ENCODE measurements at places on chromosomes 4 and X.

DNA sequence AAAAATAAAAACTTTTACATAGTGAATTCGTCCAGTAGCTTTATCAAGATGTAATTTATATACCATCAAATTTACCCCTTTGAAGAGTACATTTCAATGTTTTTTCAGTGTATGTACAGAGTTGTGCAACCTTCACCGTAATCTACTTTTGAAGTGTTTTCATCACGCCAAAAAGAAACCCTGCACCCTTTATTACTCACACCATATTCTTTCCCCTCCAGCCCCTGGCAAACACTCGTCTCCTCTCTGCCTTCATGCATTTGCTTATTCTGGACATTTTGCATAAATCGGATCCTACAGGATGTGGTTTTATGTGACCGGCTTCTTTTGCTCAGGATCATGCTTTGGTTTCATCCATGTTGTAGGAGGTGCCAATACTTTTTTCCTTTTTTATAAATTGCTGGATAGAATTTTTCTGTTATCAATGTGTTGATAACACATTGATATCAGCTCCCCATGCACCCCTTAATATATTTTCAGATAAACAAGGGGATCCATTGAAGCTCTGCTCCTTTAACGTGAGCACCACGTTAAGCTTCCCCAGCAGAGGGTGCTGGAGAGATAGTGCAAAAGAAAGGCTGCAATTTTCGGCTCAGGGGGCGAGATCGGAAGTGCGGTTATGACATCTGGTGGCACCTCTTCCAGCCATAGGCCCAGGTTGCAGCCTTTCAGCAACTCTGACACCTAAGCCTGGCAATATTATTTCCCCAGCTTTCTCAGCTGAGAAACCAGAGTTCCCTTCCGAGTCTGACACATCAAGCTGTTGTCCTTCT is 100.1 kb upstream of the VCX3B start:
- no peak for DNase-seq

GRCh38 chrX:40380655-40381488 is 199.9 kb upstream of the ATP6AP2 start:
- DNase-seq = no peak

DNA sequence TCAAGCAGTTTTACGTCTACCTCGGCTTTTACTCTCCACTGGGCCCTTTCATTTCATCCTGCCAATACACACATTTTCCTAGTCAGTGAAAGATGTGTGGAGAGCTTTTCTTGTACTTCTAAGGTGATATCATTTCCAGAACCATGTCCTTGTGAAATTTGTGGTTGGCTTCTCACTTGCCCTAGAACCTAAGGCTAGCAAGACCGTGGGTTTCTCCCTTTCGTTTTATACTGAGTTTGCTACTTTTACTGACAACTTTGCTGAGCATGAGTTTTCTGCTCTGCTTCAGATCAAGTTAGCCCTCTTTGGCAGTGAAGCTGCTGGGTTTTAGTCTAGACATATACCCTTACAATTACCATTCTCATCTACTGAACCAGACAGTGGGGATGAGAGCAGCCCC is 95.7 kb upstream of the FRMPD4 start:
- no peak for DNase-seq

DNA sequence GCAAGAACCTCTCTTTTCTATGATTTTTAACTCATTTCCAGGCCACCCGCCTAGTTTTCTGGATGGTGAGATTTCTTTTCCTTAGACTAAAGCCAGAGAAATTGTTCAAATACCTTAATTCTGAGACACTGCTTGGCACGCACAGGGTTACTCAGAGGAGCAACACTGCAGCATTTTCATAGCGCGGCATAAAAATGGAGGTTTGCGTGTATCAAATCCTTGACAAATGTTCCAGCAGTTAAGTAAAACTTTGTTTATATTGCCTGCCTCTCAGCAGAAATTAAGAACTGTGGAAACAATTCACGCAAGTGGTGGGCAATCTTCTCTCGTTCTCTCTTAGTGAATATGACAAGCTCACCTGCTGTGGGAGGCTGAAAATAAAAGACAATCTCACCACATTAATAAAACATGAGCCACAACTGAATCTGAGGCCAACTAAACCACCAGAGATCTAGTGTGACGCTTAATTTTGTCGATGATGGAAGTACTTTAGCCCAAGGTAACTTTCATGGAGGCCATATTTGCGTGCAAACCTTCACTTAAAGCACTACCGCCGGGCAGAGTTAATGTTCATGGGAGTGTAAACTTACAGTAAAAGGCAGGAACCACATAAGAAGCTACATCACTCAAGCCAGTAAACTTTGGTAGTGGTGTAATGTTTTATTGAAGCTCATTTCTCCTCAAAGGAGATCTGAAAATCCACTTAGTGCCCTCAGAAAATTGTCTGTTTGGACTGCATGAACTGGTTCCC is 894.8 kb upstream of the EPHA5 start:
- DNase-seq = no peak

- DNase-seq = no peak
Observed at GRCh38 chrX:16585486-16586376, 64.2 kb upstream of the S100G start.

- DNase-seq = no peak
Observed at GRCh38 chrX:123964156-123964834, 2.8 kb downstream of the STAG2 start.

DNA sequence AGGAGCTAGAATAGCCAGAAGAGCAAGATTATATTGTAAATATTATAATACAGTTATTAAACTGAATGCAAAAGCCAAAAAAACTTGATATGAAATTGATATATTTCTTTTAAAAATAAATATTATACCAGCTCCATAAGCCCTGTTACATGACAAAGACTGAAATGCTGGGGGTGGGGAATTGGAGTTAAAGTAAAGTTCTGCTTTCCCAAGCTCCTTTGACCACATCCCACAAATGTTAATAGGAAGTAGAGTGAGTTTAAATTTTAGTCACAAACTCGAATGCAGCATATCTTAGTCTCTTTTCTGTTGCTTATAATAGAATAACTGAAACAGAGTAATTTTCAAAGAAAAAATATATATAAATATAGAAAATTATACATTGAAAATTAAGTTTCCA is 46.9 kb upstream of the NFKB1 start:
- no peak for DNase-seq

GRCh38 chrX:30822764-30823163 is 66.3 kb downstream of the TAB3 start:
- DNase-seq = no peak

DNA sequence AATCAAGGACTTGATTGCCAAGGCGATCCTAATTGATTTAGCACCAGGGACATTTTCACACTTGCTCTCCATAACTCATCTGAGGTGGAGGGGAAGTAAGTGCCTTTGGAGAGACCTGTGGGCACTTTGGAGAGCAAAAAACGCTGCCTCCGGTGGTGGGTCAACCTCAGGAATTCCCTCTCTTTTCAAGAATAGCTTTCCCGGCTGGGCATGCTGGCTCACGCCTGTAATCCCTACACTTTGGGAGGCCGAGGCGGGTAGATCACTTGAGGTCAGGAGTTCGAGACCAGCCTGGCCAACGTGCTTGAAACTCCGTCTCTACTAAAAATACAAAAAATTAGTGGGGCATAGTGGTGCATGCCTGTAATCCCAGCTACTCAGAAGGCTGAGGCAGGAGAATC is 49.2 kb downstream of the PRPS1 start:
- no peak for DNase-seq

DNA sequence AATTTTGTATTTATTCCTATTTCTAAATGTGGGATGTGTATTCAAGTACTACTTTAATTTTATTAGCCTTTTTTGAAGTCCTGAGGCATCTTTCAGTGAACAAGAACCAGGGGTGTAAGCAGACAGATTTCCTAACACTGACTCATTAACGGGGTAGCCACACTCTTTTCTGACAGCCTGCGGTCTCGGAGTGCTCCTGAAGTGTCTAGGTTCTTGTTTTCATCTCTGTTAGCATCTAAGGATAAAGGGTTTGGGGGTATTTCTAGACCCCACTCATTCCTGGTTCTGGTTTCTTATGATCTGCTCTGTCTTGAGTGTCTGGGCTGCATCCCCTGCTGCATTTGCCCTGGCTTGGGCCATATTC is 71.9 kb downstream of the GC start:
- no peak for DNase-seq

GRCh38 chr4:74400395-74400794 is 35.5 kb downstream of the EREG start:
- no peak for DNase-seq

- no peak for DNase-seq
Observed at GRCh38 chr4:184413261-184414046, 60.9 kb downstream of the IRF2 start.

DNA sequence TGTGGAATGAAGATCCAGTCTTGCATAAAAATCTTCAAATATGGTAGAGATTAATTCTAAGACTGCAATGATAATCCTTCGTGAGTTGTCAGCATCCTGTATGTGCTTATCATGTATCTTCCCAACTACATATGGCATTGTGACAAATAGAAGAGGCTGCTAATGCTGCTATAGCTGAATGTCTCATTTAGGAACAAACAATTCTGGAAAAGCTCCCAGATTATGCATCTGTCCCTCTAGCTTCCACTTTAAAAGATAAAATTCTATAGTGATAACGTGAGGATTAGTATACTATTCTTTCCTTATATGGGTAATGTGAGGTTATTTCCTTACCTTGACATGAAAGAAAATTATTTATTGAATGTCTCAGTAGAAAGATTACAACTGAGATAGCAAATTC is 930.9 kb downstream of the DMD start:
- no peak for DNase-seq

GRCh38 chr4:48906206-48907173 is at the start of gene OCIAD2:
Gene OCIAD2, minus strand, starts transcription at chr4:48906774. Its CDS starts 2,225 bp downstream, at chr4:48904549.
- no peak for DNase-seq

DNA sequence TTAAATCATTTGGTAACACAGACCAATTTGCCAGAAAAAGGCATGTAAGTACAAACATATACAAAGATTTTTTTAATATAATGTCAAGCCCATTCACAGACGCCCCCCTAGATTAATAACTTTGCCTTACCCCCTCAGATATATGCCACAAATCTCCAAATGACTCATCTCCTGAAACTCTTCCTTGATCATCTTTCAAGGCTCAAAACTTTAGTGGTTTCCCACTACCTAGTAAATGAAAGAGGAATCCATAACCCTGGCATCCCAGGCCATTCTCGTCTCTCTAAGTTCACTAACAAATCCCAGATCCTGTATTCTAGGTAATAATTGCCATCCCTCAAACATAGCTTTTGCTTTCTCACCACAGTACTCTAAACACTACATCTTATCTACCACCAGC is 61.9 kb downstream of the PRSS12 start:
- no peak for DNase-seq

GRCh38 chrX:120672389-120672788 is 42.5 kb upstream of the C1GALT1C1 start:
- DNase-seq = no peak

GRCh38 chr4:137200322-137200721 is 332.0 kb downstream of the PCDH18 start:
- DNase-seq = no peak

DNA sequence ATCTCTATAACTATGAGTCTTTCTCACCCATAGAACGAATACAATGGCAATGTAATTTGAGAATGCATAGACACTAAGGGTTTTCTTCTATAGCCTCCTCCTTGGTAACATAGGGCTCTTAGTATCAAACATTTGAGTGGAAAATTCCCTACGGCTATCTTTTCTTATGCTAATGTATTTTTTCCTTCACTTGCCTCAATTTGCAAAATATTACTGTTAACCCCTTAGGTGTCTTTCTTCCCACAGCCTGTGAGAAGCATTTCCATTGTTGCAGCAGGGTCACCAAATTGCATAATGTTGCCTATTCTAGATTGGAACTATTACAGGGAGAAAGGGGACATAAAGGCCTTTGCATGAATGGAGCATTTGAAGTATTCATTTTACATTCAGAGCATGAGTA is 140.5 kb upstream of the RAPGEF2 start:
- DNase-seq = no peak

DNA sequence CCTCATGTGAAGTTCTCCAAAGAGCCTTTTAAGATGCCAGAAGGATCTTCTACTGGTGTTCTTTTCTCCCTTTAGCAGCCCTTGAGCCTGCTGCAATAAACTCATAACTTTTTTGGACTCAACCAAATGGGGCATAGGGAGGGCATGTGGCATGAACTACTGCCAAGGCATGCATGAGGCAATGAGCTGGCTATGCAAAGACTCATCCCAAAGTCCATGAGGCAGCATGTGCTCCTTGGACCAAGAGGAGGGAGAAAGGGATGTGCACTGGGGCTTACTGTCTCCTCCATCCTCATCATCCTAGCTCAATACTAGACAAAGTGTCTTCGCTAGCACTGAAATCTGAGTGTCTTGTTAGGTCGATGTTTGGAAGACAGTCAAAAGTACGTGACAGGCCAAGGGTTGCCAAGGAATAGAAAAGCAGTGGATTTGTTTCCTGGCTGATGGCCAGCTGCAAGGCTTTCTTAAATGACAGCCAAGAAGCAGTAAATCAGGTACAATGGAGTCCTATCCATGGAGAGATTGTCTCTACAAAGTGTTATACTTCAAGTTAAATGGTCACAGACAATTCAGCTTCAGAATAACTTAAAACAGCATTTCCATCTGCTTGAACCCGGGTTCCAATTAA is 44.5 kb upstream of the ATXN3L start:
- DNase-seq = no peak

DNA sequence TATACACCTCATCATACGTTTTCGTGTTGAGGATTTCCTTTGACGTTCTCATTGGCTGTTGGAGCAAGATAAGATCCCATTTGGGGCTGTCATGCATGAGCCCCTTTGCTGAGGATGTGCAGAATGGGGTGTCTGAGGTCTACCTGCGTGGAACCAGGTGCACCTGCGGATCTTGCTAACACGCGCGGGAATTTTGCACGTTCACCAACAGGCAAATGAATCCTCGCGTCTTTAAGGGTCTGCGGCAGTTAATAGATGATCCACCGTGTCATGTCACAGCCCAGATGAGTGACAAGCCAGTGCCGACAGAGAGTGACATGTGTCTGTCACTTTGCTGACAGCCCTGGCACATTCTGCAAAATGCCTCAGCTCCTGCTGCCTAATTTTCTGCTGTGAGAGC is 56.3 kb upstream of the SHOX start:
- no peak for DNase-seq

DNA sequence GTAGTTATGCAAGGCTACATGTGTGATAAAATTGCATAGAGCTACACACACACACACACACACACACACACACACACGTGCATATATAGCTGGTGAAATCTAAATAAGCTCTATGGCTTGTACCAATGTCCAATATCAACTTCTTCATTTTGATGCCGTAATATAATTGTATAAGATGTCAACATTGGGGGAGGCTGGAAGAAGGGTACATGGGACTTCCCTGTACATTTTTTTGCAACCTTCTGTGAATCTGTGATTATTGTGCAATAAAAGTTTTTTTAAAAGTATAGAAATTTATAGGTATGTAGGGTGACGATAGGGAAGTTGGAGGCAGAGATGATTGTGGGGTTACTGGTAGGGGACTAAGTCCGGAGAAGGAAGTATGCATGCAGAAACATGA is 105.5 kb downstream of the HDAC8 start:
- DNase-seq = no peak

DNA sequence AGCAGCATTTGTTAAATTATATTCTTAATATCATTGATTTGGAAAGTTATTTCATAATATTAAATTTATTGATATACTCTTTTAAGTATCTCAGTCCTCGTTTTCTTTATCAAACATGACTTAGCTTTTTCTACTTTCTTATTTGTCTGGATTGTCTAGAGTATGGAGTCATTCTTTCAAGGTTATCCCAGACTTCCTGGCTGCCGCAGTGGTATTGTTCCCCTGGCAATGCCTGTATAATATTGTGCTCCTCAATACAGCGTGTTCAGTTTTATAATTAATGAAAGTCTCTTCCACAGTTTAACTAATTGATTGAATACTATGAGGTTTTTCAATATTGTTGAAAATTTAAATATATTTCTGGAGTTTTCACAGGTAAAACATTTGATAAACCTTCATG is 310.9 kb downstream of the ANKRD50 start:
- no peak for DNase-seq

- no peak for DNase-seq
Observed at GRCh38 chrX:27823812-27824211, 16.0 kb downstream of the MAGEB10 start.
